ENCODE measurements at places on chromosomes 6 and 20.

DNA sequence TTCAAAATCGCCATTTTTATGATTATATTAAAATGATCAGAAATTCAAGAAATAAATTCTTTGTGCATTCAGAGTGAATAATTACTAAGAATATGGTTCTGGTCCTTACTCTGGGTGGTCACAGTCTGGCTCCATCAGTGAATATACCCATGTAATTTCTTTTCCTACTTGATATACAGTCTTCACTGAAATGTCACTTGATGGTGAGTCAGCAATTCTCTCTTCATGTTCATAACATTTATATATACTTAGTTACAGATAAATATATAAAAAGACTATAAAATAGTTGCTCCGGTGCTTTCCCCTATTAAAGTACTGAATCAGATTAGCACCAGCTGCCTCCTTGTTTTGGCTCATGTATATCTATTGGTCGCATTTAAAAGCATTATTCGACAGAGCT is 56.4 kb upstream of the MTRF1L start:
- peaks cover 11% of the 10 kb centered on the region for H3K27me3 ChIP-seq
- no peak overlapping the region for H3K27ac ChIP-seq
- H3K4me3 ChIP-seq, result no peak overlapping the region
- no peaks in the 10 kb centered on the region for H3K36me3 ChIP-seq
- no peak for DNase-seq
- no peaks in the 10 kb centered on the region for H3K4me1 ChIP-seq

- H3K36me3 ChIP-seq, result no peaks in the 10 kb centered on the region
- DNase-seq, result no peak
- no peak overlapping the region for H3K27ac ChIP-seq
- peaks cover 6% of the 10 kb centered on the region for H3K4me1 ChIP-seq
Observed at GRCh38 chr20:19706463-19706862, 51.6 kb upstream of the RIN2 start.

GRCh38 chr20:43388268-43389002 is 69.3 kb upstream of the SRSF6 start:
- H3K27me3 ChIP-seq, result peaks cover 13% of the 10 kb centered on the region
- no peak overlapping the region for H3K27ac ChIP-seq
- no peaks in the 10 kb centered on the region for H3K4me1 ChIP-seq
- H3K36me3 ChIP-seq, result no peaks in the 10 kb centered on the region
- DNase-seq, result no peak
- no peak overlapping the region for H3K4me3 ChIP-seq

GRCh38 chr6:109073344-109074132 is 21.1 kb downstream of the SESN1 start:
- DNase-seq, result peak; percentile 43
- H3K27ac ChIP-seq, result no peak overlapping the region

DNA sequence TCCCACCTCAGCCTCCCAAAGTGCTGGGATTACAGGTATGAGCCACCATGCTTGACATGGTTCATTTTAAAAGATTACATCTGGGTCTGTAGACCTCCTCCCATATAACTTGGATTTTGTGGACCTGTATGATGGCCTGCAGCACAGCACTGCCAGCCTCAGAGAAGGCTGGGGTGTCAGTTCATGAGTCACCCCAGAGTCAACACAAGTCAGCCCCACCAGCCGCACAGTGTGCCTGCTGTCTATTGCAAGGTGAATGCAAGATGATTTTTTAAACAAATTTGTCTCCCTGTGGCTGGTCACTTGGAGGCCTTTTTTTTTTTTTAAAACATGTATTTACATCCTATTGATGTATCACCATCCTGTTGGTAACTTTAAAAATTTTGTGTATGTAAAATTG is 76.7 kb downstream of the RREB1 start:
- peaks cover 66% of the 10 kb centered on the region for H3K36me3 ChIP-seq
- H3K4me3 ChIP-seq, result no peak overlapping the region

DNA sequence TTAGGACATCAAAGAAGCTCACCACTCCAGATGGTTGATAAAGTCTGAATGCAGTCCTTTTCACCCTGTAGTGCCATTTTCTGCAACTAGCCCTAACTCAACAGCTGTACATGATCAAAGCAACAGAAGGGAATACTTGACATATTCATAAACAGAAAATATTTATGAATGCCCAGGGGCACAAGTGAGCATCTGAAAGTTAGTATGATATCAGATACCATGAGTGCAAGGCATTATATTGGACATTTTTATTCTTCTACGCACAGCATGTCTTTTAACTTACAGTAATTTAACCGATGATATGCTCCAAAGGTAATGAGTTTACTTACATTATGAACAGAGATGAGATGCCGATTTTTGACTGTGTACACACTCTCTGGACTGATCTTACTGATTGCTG is 142.0 kb downstream of the MCHR2 start:
- no peak for DNase-seq
- no peaks in the 10 kb centered on the region for H3K4me1 ChIP-seq
- no peaks in the 10 kb centered on the region for H3K36me3 ChIP-seq
- H3K4me3 ChIP-seq, result no peak overlapping the region
- peaks cover 15% of the 10 kb centered on the region for H3K27me3 ChIP-seq
